ENCODE measurements at places on chromosomes 4 and X.

DNA sequence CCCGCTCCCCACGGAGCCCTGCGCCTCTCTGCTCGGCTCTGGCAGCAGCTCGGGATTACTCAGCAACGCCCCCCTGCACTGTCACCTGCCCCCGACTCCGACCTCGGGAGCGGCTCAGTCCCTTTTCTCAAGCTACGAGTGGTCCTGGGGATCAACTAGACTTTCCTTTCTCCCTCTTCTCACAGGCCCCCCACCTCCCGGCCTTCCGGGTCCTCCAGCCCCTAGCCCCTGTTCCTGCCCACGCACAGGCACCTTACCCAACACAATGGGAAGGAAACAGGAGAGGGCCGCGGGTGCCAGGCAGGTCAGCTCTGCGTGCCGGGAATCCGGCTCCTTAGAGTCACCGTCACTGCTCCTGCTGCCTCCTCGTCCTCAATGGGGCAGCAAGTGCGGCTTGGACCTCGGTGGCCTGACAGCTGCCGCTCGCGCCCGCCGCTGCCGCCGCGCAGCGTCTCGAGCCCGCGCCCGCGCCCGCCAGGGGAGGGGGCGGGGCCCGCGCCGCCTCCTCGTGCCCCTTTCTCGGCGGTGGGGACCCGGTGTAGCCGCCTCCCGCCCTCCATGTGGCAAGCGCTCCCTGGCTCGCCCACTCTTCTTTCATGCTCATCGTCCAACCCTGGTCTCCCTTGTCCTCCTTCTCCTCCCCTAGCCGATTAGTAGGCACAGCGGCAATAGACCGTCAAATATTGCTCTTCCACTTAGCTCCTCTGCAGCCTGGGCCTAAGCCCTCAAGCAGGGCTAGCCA, at the start of gene RAB9B:
Gene RAB9B (minus strand): TSS at position 455 of the 742 bp plus-strand sequence. CDS start 6,473 bp downstream, outside the sequence.
- peak; percentile 91 for DNase-seq

- no peak for DNase-seq
These were observed 25.4 kb upstream of the TBC1D9 start for GRCh38 chr4:140781596-140781995.

DNA sequence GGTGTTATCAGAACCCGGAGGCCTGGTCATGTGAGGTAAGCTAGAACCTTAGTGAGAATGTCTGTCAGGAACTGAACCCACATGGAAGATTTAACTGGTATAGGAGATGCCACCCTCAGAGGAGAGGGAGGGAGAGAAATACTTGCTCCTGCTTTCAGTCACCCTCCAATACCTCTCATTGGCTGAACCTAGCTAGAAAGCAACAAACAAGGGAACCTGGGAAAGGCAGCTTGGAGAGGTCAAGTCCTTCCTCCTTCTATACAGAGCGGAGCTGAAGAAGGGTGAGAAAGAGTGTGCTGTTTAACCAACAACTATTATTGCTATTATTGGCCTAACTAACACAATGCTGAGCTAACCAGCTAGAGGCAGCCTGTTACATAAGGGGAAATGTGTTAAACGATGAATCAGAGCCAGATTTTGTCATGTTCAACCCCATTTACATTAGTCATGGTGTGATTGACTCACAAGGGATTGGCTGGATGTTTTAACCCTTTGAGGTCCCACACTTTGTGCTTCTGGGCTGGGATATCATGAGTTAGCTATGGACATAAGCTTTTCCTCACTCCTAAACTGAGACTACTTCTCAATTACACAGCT, 96.5 kb upstream of the ESX1 start:
- no peak for DNase-seq

GRCh38 chrX:119459181-119459580, 9.1 kb upstream of the SLC25A5 start:
- DNase-seq: no peak

DNA sequence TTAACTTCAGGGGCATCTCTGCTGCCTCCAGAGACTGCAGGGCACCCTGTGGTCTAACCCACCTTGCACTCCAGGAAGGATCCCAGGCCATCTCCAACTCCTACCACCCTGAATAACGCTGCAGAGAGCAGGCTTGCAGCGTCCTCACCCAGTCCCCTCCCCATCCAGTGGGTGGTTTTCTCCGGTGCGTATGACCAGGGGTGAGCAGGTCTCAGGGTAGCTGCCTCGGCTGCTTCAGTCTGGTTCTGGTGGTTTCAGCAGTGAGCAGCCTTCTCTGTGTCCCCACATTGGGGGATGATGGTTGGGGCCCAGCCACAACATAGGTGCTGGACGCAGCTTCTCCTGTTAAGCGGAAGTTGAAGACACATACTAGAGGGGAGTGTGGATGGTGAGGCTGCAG, 38.6 kb upstream of the SORCS2 start:
- no peak for DNase-seq

GRCh38 chr4:39657465-39657864, 18.8 kb upstream of the SMIM14 start:
- no peak for DNase-seq

GRCh38 chrX:920234-920799, 289.7 kb downstream of the SHOX start:
- DNase-seq: no peak

DNA sequence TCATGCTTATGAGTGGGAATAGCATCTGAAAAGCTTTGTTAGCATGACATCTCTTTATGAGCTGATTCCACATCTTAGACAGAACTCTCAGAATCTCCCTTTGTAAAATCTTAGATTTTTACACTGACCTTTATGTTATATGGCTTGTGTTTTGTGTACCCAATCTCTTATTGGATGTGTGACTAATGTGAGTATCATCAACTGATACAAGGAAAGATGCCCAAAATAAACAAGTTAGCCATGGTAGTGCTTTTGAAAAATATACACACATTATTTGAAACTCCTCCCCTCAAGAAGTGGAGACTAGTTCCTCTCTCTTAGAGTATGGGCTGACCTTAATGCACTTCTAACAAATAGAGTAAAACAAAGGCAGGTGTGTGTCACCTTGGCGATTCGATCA, 160.1 kb upstream of the NRK start:
- DNase-seq: no peak

- DNase-seq: no peak
These were observed 54.4 kb downstream of the ADD1 start for GRCh38 chr4:2898001-2898400.

DNA sequence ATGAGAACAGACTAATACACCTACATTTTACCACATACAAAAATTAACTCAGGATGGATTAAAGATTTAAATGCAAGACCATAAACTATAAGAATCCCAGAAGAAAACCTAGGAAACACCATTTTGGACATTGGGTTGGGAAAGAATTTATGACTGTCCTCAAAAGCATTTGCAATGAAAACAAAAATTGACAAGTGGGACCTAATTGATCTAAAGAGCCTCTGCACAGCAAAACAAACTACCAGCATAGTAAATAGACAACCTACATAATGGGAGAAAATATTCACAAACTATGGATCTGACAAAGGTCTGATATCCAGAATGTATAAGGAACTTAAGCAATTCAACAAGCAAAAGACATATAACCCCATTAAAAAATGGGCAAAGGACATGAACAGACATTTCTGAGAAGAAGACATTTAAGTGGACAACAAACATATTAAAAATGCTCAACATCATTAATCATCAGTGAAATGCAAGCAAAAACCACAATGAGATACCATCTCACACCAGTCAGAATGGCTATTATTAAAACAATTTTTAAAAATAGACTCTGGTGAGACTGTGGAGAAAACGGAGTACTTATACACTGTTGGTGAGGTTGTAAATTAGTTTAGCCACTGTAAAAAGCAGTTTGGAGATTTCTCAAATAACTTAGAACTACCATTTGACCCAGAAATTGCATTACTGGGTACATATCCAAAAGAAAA, 221.7 kb upstream of the DIPK2B start:
- no peak for DNase-seq

GRCh38 chrX:46255046-46255445, 290.2 kb downstream of the ZNF674 start:
- no peak for DNase-seq

GRCh38 chr4:106898621-106899230, 137.4 kb downstream of the DKK2 start:
- DNase-seq: peak; percentile 36

- DNase-seq: peak; percentile 38
These were observed 30.9 kb upstream of the HSD17B13 start for GRCh38 chr4:87353592-87353991.

- no peak for DNase-seq
These were observed 44.8 kb downstream of the HMGB2 start for GRCh38 chr4:173289353-173289727.

DNA sequence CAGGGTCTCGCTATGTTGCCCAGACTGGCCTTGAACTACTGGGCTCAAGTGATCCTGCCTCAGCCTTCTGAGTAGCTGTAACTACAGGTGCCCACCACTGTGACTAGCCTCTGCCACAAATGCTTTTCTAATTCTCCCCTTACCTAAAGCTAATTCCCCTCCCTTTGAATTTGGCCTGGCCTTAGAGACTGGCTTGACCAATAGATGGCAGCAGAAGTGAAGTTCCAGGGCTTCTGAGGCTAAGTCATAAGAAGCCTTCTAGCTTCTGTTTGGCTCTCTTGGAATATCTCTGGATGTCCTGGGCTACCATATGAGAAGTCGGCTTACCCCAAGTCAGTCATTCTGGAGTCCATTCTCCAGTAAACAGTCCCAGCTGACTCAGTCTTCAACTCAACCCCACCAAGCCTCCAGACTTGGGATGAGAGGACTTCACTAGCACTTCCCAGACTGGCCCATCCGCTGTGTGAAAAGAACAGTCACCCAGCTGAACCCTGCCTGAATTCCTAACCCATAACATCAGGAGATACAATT, 61.0 kb downstream of the HPRT1 start:
- DNase-seq: peak; percentile 64

DNA sequence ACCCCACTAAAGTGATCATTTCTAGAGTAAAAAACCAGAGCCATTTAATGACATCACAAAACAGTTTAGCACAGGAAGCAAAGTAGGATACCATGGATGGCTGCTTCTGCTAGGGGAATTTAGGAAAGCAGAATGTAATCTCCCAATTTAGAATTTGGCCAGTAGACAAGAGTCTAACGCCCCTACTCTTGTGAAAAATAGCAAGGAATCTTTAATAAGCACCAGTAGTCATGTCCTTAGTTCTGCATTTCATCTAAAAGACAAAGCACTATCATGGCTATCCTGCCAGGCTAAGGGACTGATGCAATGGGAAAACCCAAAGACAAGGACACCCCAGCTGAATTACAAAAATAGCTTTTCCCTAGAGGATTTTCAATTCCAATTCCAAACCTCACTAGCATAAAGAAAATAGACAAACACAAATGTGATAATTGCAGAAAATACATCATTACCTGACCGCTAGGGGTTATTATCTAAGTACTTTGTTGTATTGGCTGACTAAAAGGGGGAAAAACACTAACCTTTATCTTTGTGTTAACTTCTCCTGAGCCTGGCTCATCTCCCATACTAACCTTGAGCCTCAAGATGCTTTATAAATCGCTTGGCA, 2.6 kb upstream of the AMMECR1 start:
- no peak for DNase-seq

GRCh38 chr4:38169524-38169923, 209.3 kb downstream of the PTTG2 start:
- no peak for DNase-seq

- DNase-seq: no peak
These were observed 219.6 kb upstream of the DIAPH2 start for GRCh38 chrX:96464880-96465558.

DNA sequence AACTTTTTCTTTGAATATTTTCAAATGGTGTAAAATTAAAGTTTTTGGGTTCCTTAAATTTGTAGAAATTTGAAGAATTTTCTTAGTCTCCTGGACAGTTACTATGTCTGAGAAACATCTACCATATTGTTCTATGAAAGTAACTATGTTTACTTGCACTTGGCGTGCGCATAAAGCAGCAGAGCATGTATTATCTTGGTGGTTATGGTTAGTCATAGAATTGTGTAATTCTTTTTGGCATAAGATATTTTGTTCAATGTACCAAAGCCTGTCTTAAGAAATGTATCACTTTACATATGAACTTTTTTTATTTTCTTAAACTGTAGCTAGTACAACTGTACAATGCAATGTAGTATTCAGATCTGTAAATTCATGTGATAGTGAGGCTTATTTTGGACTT, 49.2 kb downstream of the CDS1 start:
- no peak for DNase-seq

- DNase-seq: no peak
These were observed 1.2 kb downstream of the ATP11C start for GRCh38 chrX:139931646-139932072.

GRCh38 chrX:57587607-57588006, 4.2 kb upstream of the ZXDB start:
- no peak for DNase-seq

- DNase-seq: no peak
These were observed 37.2 kb downstream of the CXCL8 start for GRCh38 chr4:73777612-73778011.

GRCh38 chrX:145623453-145623852, 194.2 kb upstream of the SLITRK2 start:
- DNase-seq: no peak
